ENCODE measurements at places on chromosomes 11 and 22.
A peak's percentile ranks its signal among the peaks of the same experiment; 100 is the strongest.

GRCh38 chr22:48823941-48824340 is 1003.7 kb downstream of the BRD1 start:
- no peak for DNase-seq

DNA sequence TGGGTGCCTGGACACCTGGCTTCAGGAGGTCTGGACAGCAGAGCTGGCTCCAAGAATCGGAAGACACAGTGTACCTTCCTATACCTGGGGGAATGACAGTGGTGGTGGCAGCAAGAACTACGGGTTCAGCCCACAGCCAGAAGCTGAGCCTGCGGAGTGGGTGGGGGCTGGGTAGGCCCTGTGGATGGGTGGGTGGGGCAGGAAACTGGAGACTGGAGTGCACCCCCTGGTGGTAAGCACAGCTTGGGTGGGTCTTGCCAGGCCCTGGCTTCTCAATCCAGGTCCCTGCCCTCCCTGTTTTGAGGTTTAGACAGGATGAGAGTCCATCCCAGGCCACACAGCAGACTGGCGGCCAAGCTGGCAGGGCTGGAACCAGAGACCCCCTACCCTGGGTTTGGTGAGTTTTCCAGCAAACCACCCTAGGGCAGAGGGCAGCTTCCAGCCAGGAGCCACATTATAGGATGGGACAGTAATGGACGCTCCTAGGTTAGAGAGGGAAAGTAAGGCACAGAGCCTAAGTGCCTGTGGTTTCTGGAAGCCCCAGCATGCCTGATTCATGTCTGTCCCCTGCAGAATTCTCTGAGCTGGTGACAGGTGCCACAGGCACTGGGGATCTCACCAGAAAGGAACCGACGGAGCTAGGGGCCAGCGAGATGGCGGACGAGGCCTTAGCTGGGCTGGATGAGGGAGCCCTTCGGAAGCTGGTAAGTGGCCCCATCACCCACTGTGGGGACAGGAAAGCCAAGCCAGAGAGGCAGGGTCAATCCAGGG is 1.7 kb downstream of the SMTN start:
- peak; percentile 81 for DNase-seq

DNA sequence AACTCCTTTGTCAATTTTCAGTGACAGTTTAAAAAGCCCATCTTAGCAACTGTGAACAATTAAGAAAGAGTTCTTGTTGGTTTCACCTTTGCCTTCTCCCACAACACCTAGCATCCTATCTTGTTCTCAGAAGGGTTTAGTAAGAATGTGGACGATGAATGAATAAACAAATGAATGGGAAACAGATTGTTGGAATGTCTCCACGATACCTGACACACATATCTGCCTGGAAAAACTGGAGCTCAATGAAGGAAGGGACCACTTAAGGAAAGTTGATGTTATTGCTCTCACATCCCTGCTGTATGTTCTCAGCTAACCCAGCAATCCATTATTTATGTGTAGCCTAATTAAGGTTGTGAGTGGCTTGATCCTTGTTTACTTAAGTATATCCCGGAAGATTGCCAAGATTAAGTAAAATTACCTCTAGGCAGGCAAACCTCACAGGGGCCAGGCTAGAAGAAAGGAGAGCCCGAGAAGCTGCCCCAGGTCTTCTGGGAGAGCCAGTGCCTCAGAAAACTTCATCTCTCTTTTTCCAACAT is 286.4 kb downstream of the NXPE2 start:
- DNase-seq, result no peak

DNA sequence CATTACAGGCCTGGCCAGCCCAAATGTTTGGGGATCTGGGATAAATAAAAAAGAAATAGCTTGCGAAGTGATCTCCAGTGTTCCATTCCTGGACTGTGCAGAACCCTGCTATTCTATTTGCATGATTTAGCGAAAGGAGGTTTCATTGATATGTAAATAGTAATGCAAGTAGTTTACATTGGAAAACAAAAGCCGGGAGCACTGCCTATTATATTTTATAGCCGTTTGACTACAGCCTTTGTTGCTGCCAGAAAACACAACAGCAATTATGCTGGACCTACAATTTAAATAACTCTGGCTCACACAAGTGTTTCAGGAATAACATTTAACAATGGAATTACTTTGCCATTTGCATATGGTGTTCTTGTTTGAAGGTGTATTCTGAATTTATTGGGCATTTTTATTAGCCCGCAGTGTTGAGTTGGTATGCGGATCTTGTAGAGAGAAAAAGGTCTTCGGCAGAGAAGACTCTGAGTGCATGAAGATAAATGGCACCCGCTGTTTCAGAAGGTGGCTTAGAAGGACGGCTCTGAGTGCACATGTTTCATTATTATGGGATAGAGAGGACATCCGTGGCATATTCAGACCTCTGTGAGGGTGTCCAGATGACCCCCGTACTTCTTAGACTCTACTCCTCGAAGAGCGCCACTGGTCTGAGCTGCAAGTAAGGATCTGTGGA is 315.0 kb downstream of the BRD1 start:
- no peak for DNase-seq

DNA sequence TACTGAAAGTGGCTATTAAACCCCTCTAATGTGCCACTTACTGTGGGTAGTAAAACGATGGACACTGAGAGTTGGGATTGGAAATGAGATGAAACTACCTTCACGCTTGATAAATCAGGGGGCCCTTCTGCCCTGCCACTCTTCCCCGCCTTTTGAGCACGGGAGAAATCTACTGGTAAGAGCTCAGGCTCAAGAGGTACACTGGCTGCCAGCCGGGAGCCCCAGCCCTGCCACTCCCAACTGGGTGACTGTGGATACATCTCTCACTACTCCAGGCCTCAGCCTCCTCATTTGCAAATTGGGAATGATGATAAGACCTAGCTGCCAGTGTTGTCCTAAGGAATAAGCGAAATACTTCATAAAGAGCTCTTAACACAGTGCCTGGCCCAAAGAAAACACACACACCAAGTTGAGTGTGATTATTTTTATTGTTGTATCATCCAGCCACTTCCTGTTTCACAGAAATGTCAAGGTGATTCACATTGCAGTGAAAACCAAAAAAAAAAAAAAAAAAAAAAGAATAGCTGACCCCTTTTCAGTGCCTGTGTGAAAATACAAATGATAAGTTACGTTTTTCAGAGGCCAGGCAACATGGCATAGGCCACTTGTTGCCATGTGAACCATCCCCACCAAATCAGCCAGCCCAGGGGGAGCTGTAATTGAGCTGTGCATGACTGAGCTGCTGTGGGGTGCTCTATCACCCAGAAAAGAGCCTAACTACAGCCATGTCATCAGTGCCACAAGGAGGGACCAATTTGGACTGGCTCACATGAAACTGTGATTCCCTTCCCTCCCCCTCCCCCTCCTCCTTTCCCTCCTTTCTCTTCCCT is 4.4 kb upstream of the ZNRD2 start:
- DNase-seq, result no peak

- no peak for DNase-seq
These were observed 41.8 kb upstream of the SHANK2 start for GRCh38 chr11:71293961-71294782.

- peak; percentile 54 for DNase-seq
These were observed 16.5 kb downstream of the ZBTB16 start for GRCh38 chr11:114075891-114076441.

- DNase-seq, result no peak
These were observed 839 bp downstream of the LRRN4CL start for GRCh38 chr11:62688491-62688890.

- no peak for DNase-seq
These were observed 32.6 kb downstream of the RCOR2 start for GRCh38 chr11:63884196-63884932.

- no peak for DNase-seq
These were observed 90.8 kb upstream of the TMEM45B start for GRCh38 chr11:129724866-129725265.

- DNase-seq, result peak; percentile 59
These were observed 475 bp downstream of the PITPNB start for GRCh38 chr22:27918341-27919221.

GRCh38 chr11:102345904-102346303 is 1.1 kb upstream of the BIRC2 start:
- DNase-seq, result no peak

DNA sequence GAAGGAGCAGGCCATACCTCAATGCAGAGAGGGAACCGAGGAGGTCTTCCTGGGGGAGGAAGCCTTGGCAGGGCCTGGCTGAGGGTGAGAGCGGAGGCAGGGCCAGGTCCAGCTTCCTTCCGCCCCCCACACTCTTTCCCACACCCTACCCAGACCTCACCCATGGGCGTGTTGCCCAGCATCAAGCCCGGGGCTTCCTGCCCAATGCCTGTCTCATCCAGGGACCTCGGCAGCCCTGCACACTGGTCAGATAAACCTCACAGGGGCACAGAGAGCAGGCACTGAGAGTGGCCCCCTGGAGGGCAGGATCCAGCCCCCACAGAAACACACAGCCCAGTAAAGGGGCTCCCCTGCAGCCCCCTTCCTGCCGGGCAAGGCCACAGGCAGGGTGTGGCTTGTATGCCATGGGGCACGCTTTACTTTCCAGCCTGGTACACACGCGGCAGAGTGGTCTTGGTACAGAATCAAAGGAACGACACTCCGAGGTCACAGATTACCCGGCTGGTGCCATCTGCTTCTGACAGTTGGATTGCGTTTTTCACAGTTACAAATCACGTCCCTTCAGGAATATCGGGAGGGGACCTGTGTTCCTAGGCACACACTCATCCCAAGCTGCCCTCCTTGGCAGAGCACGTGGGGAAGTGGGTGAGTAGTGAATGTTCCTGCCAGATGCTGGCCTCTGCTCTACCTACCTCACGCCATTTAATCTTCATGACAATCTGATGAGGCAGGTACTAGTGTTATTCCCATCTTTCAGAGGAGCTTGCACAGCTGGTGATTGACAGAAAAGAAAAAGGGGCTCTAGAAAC is 20.0 kb upstream of the CD5 start:
- DNase-seq, result no peak

GRCh38 chr11:107929611-107930200 is 1.5 kb downstream of the RAB39A start:
- no peak for DNase-seq

DNA sequence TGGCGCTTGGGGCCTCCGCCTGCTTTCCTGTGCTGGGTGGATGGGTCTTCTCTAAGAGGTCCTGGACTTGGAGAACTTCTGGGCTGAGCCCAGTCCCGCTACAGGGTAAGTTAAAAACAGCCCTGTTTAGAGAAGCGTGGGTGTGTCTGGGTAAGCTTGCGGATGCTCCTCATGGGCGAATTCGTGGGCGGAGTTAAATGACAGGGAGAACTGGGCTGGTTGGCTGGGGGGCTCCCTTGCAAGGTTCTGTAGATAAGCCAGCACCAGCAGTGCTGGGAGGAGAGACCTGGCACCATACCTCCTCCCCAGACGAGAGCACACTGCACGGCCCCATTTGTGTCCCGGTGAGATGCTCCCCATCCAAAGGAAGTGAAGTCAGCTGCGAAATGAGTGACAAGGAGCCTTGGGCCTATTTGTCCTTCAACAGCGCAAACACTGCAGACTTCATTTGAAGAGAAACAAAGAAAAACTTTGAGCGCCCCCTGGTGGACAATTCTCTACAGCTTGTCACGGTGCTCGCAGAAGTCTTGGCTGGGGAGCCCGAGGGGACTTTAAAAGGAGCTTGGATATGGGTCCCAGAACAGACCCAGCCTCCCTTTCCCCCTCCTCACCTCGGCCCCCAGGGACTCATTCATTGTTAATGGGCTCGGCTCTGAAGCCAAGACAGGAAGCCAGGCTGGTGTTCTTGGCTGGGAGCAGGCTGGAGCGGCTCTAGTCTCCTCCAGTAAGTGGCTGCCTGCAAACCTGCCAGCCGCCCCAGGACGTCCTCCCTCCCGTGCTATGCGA is 39.5 kb downstream of the TP53I11 start:
- peak; percentile 96 for DNase-seq

GRCh38 chr11:109957000-109957399 is 136.2 kb upstream of the ZC3H12C start:
- no peak for DNase-seq

- DNase-seq, result peak; percentile 53
These were observed 53.6 kb downstream of the NAV2 start for GRCh38 chr11:19766206-19766605.

- no peak for DNase-seq
These were observed 991 bp upstream of the SLCO2B1 start for GRCh38 chr11:75149766-75150465.

DNA sequence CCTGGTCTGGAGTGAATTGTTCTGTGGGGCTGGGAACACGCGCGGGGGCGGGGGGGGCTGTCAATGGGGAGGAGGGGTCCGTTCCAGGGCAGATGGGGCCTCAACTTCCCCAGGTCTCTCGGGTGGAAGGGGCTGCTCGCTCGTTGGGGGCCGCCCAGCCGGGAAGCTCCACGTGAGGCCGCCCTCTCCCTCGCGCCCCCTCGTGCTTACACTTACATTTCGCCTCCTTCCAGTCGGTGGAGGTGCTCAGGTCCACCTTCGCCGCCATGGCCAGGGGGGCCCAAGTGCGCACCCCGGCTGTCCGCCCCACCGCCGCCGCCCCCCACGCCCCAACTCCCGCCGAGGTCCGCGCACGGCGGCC is 452 bp downstream of the MACROD1 start:
- peak; percentile 22 for DNase-seq

DNA sequence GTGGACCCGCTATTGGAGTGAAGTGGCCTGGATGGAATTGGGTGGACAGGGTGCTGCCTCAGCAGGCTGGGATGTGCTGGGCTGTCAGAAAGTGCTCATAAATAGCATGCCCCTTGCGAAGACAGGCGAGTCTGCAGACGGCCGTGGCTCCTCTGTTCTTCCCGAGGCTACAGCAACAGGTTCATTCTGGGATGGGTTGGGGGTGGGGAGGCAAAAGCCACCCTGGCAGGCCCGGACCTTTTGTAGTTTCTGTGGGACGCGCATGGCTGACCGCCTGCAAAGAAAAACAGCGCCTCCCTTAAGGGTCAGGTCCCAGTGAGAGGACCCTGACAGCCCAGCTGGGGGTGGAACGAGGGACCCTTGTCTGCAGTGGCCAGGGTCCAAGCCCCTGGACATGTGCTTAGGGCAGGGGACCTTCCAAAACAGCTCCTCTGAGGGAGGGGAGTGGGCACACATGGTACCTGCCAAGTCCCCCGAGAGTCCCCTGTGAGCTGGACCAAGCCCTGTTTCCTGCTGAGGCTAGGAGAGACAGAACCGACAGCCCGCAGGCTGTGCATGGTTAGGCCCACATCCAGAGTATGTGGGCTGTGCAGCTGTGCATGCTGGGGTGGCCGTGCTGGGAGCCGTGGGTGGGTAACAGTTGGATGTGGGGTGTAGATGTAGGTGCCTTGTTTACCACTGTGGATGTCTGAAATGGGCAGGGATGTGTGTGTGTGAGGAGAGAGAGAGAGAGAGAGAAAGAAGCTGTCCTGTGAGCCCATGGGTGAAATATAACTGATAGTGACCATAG is at the start of gene CRYBB3:
CRYBB3 (plus strand) TSS at position 128 of the 790 bp plus-strand sequence. CDS start 1,539 bp downstream, outside the sequence.
- DNase-seq, result no peak

GRCh38 chr11:65446446-65447277 is 24.1 kb downstream of the NEAT1 start:
- DNase-seq, result peak; percentile 62

GRCh38 chr11:65077451-65077850 is 6.4 kb downstream of the CDCA5 start:
- DNase-seq, result no peak

DNA sequence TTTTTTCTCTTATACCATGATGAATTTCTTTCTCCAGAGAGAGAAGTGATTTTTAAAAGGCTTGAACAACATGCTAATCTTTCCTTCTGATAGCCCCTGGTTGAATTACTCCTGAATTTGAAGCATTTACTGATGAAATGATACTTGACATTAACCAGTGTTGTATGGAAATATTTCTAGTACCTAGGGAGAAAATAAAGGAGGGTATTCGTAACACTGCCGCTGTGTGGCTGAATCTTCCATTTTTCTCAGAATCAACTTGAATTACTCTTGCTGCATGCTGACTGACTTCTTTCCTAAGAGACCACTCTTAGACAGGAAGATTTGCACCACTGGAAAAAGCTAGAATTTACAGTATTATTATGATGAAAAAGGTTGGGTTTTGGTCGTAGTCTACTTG is 118.3 kb downstream of the FAT3 start:
- peak; percentile 6 for DNase-seq

- peak; percentile 79 for DNase-seq
These were observed 69.1 kb downstream of the NAT10 start for GRCh38 chr11:34174412-34175041.

Measured in cardiac muscle cell (in vitro differentiated cells and primary cell).